ENCODE measurements at places on chromosomes 2 and 18.

DNA sequence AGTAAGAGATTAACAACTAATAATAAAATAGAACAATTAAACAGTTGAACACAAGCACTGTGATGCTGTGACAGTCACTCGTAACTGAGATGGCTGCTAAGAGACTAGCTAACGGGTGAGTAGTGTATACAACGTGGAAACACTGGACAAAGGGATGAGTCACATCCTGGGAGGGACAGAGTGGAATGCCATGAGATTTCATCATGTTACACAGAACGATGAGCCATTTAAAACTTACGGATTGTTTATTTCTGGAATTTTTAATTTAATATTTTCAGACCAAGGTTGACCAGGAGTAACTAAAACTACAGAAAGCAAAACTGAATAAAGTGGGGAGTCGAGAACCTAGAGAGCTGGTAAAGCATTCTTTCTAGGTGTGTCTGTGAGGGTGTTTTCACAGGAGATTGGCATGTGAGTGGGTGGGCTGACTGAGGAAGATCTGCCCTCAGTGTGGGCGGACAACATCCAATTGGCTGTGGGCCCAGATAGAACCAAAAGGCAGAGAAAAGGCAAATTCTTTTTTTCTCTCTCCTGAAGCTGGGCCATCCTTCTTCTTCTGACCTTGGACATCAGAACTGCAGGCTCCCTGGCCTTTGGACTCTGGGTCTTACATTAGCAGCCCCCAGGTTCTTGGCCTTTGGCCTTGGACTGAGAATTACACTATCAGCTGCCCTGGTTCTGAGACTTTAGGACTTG is 14.6 kb downstream of the TMSB10 start:
- no peak for DNase-seq

- no peak for DNase-seq
These were observed 83.6 kb downstream of the ATAD2B start for GRCh38 chr2:23843051-23843976.

GRCh38 chr2:10475221-10475722 is 27.1 kb upstream of the ODC1 start:
- DNase-seq: no peak

GRCh38 chr2:45567288-45567963 is 43.6 kb downstream of the SRBD1 start:
- DNase-seq: no peak

DNA sequence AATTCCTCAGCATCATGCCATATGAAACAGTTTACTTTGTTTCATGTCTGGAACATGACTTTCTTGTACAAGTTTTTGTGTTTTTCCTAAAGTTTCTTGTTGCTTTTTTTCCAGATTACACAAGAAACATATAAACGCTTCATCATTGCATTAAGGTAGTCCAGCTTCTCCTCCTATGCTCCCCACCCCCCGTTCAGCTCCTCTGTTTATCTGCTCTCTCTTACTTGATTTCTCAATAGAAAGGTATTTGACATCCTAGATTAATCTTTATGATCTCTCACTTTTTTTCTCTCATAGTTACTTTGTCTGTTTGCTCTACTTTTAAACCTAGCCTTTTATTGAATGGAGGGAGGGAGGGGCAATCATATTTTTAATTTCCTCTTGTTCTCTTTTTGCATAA is 25.4 kb downstream of the SLC40A1 start:
- DNase-seq: no peak

DNA sequence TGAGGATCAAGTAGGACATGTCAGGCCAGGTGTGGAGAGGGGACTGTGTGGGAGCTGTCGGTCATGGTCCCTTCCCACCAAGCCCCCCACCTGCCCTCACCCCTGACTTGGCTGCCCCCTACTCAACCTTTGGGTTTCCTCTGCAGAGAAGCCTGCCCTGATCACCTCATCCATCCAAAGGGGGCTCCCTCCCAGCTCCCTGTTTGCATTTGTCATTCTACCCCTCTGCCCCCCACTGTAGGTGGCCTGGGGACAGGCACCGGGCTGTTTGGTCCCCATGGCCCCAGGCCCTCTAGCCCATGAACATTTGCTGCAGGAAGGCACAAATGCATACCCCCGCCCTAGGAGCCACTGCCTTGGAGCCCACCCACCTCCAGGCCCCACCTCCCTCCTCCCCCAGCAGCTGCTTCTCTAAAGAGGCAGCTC is 115.0 kb downstream of the SMAD7 start:
- no peak for DNase-seq

GRCh38 chr2:234812851-234813250 is 139.0 kb upstream of the SH3BP4 start:
- DNase-seq: no peak

DNA sequence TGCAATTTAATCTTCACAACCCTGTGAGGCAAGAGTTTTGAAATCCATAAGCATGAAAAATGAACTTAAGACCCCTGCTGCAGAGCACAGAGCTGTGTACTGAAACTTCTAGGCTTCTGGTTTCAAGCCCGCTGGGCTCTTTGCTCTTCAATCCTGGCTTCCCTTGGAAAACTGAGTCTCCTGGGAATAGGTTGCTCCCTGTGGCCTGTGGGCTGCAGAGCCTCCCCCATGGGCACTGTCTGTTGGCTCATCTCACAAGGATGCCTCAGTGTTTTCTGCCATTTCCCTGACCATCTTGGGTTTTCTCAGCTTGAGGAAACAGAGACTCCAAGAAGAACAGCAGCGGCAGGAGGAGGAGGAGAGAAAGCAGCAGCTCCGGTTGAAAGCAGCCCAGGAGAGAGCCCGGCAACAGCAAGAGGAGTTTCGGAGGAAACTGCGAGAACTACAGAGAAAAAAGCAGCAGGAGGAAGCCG is 44.5 kb downstream of the SUMO1 start:
- DNase-seq: no peak

- no peak for DNase-seq
These were observed 25.2 kb upstream of the TLK1 start for GRCh38 chr2:171185941-171186340.

- DNase-seq: no peak
These were observed 55.0 kb downstream of the RNF144A start for GRCh38 chr2:6972067-6972710.

DNA sequence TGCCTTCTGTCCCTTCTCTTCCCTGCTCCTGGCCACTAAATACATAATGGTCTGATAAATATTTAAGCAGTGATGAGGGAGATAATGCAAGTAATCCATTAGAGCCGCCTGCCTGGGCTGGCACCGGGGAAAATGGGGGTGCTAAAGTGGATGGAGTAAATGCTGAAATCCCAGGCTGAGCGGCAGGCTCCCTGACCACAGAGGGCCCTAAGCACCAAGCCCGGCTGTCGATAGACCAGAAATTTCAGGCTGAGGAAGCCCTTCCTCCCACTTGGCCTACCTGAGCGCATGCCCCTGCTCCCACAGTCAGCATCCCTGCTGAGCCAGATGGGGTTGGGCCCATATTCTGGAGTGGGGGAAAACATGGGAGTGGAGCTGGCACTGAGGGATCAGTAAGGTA is 197.5 kb upstream of the SKOR2 start:
- DNase-seq: no peak

DNA sequence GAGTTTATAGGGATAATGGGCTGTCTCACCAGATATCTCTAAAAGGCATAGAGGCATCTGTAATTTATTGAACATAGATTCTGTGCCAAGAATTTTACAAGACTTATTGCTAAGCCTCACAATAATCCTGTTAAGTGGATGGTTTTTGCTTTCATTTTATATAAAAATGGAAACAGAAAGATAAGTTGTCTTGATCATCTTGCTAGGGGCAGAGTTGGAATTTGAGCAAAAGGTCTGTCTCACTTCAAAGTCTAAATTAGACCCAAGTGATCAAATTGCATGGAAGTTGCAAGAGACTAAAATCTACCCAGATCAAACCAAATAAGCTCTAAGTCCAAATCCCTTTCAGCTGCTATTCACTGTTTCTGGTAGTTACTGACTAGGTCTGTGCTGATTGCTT is 95.3 kb upstream of the SOX11 start:
- no peak for DNase-seq

- no peak for DNase-seq
These were observed 71.4 kb downstream of the OLA1 start for GRCh38 chr2:174176898-174177297.

DNA sequence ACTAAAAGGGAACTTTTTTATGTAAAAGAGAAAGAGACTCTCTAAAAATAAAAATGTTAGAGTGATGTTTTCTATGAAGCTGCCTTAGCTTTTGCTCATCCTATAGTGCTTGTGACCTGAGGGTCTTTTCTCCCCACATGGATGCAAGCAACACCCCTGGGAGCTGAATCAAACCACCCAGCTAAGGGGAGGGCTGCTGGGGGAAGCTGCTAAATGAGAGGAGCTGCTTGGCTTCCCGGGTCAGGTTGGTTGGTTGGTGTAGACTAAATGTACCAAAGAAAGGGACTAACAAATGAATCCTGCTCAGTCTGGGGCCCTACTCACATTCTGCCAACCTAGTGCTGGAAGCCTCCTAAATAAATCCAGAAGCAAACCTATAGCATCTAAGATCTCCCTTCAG is 35.0 kb downstream of the AFF3 start:
- DNase-seq: no peak

DNA sequence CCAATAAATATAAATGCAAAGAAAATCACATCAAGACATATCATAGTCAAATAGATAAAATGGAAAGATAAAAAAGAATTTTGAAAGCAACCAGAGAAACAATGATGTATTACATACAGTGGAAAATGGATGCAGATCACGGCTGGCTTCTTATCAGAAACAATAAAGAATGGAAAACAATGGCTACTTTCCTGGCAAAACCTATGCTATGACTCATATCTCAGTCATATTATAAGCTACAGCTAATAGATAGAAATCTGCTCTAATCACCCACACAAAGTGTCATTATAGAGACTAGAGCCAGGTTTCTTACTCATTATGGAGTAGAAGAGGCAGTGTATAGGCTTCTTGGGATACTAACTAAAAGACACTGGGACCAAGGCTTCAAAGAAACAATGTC is 93.5 kb upstream of the TACR1 start:
- DNase-seq: no peak

- DNase-seq: no peak
These were observed 31.1 kb downstream of the EPAS1 start for GRCh38 chr2:46328291-46328690.

- DNase-seq: no peak
These were observed 2.0 kb downstream of the PXDN start for GRCh38 chr2:1742301-1742680.

GRCh38 chr2:199829628-199830027 is 21.4 kb downstream of the FTCDNL1 start:
- DNase-seq: no peak

DNA sequence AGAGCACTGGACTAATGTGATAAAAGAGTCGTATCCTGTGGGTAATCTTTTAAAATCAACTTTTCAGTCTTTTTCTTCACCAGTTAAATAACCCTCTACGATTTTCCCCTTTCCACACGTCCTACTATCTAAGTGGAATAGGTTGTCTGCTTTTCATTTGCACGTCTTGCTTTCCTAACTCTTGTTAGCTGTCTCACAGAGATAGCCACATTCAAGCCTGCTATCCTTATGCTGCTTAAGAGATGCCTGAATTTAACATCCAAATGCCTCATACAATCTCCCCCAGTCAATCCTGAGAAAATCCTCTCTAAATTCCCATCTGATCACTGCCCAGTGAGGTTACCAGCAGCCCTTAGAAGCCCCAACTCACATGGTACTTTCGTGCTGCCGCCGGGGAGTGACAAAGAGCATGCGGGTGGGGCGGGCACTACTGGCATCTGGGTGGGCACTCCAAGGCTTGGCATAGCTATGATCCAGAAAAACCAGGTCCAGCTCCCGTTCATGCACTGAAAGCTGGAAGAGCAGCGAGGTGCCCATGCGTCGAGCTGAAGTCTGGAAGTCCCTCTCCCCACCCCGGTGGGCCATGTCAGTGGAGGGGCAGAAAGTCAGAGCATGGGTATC is 1.5 kb downstream of the KANSL3 start:
- DNase-seq: no peak

GRCh38 chr2:205994344-205994743 is 91.6 kb downstream of the INO80D start:
- DNase-seq: no peak

DNA sequence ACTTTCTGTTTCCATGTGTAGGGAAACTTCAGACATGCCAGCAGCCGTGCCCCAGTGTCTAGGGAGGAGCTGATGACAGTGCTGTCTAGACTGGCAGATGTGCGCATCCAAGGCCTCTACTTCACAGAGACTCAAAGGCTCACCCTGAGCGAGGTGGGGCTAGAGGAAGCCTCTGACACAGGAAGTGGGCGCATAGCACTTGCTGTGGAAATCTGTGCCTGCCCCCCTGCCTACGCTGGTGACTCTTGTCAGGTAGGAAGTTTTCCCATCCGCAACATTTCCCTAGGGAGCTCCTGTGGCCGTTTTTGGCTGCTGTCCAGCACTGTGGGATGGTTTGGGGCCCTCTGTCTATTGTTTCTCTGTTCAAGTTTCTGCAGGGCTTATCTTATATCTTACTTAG is 143.1 kb upstream of the TTC39C start:
- no peak for DNase-seq

GRCh38 chr2:70546376-70546775 is 7.2 kb downstream of the TGFA start:
- DNase-seq: no peak

GRCh38 chr18:13481820-13482617 is 244.3 kb downstream of the FAM210A start:
- DNase-seq: no peak

DNA sequence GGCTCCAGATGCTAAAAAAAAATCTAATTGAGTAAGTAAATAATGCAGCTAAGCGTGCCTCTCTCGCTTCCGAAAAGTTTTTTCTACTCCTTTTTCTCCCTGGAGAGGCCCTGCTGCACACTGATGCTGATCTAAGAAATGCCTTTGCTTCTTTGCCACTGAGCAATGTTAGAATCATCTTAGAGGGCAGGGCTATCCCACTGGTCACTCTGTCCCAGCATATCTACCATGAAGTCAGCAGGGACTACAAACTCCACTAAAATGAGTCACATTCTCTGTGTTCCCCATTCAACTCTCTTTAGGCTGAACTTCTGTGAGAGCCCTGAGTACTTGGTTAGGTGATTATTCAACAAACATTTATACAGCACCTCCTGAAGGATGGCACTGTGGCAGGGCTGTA is 127.6 kb upstream of the LYPD1 start:
- DNase-seq: no peak

DNA sequence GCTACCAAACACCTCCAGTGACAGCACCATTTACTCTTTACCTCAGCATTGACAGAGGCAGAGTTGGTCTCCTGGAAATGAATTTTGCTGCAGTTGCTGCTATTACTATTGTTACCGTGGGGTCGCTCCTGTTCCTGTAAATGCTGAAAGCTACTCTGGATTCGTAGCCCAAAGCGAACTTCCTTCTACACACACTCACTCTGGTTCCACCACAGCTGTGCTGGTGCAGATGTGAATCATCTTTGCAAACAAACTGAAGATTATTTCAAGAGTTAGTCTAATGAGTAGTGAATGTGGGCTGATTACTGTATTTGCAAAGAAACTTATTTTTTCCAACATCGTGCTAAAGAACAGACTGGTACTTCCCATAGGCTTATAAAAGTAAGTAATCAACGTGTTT is 304.0 kb downstream of the LPIN1 start:
- no peak for DNase-seq

Measured in esophagus squamous epithelium (tissue), 5 donors.